CD14-positive monocyte (primary cell): ENCODE measurements at places on chromosomes 5 and 9. TPM values are rescaled to one million over a fixed set of nuclear protein-coding genes. Genes with fewer than 3 reads are reported as not detected.

Gene FOXI1
- polyA plus RNA-seq = not detected

Gene AFAP1L1
- polyA plus RNA-seq = not detected in 2 replicates

Gene TMC1
- 0.40 TPM for polyA plus RNA-seq

Gene ADRA1B
- polyA plus RNA-seq = not detected

Gene C1QTNF3
- polyA plus RNA-seq = not detected

Gene LCN2
- polyA plus RNA-seq = not detected in 2 replicates

Gene TOR2A
- polyA plus RNA-seq = 63.8 and 93.0 TPM in 2 replicates

Gene LCN10
- 0.11 and 0.16 TPM in 2 replicates for polyA plus RNA-seq

Gene OLFM1
- polyA plus RNA-seq = 10.9 and 13.2 TPM in 2 replicates

Gene CDH9
- polyA plus RNA-seq = not detected

Gene PCDHB12
- not detected for polyA plus RNA-seq

Gene RAB3C
- not detected for polyA plus RNA-seq

Gene ZNF883
- not detected in 2 replicates for polyA plus RNA-seq

Gene PCDHB7
- not detected for polyA plus RNA-seq

Gene LCP2
- 52.0 TPM for polyA plus RNA-seq

Gene ADGRD2
- polyA plus RNA-seq = not detected

Gene TLX3
- not detected in 2 replicates for polyA plus RNA-seq

Gene DNAJC21
- 8.5 TPM for polyA plus RNA-seq

Gene RNF145
- polyA plus RNA-seq = 9.1 TPM
